ENCODE measurements at places on chromosomes 4 and X.

DNA sequence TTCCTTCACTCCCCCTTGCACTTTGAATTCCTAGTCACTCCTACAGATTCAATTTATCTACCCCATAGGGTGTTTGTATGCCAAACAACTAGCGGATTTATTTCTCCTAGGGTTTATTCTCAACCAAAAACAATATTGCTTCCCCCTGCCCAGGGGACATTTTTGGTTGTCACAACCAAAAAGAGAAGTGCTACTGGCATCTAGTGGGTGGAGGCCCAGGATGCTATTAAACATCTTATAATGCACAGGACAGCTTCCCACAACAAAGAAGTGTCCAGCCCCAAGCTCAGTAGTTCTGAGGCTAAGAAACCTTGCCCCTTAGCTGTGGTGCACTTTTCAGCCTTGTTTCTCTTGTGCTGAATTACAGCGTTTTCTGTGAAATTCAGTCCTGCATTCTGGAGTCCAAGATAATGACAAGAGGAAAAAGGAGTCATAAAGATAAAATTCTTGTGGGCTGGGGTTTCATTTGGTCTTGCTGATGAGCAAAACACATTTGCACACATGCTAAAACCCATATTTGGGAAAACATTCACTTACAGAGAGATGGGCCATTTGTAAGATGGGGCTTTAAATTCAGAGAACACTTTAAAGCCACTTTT, 11.2 kb upstream of the SYTL4 start:
- DNase-seq, result no peak

GRCh38 chr4:166377578-166377977, 504.5 kb downstream of the TLL1 start:
- DNase-seq, result no peak

- no peak for DNase-seq
Measured at GRCh38 chrX:19682712-19683331, 167.5 kb upstream of the MAP3K15 start.

- DNase-seq, result no peak
Measured at GRCh38 chrX:97167333-97167732, 283.6 kb downstream of the RPA4 start.

DNA sequence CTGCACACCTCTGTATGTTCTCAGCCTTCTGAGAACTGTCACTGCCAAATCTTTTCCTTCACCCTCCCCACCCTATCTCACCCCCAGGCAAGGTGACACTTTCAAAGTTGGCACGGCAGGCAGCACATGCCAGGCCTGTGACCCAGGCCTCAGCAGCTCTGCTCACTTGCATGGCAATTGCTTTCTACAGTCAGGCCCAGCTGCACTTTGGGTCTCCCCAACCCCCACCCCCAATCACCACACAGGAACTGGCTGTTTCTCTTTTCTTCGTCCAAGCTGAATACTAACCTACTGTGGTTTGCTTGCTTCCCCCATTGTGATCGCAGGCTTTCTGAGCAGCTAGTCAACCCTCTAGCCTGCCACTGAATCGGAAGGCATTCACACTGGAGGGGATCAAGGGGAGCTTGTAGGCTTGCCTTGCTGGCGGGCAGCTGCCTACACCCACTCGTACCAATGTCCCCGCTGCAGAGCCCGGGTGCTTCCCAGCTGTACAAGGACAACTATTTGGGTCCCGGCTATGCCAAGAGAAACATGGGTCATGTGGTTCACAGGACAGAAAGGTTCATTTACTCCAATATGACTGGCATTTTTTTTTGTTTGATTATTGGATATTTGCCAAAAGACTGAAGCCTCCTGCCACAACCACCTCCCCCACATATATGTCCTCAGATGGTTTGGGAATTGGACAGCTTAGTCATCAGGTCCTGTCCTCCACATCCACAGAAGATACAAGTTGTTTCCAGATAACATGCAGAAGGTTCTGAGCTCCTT, 28.1 kb downstream of the SLC25A43 start:
- peak; percentile 51 for DNase-seq

DNA sequence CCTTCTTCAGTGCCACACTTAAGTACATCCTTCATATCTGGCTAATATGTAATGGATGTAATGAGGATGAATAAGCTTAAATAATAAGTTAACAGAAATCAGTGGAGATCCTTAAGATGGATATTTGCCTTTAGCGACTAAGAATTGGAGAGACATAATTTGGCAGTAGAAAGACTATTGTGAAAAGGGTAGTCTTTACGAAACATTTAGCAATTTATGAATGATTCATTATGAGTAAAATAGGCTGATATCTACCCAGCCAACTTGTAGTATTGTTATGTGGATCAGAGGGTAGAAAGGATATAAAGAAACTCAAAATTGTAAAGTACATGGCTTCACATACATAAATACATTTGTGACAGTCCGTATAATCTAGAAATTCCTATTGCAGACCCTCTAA, 2371.8 kb downstream of the PCDH7 start:
- no peak for DNase-seq

GRCh38 chr4:105389167-105389566, 84.7 kb downstream of the PPA2 start:
- DNase-seq, result no peak

DNA sequence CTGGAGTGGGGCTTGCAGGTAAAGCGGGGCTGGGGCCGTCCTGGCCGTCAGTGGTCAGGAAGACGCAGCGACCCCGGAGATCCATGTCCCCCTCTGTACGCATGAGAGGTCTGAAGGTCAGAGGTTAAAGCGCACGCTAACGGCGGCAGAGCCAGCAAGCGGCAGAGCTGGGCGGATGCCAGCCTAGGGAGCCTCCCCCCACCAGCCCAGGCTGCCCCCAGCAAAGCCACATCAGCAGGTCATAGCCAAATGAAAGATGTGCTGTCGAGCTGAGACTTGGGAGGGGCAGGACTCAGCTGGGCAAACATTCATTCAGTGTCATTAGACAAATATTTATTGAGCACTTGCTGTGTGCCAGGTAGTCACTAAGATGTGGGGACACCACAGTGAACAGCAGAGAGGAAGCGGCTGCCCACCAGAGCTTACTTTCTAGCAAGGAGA, 593 bp upstream of the JAKMIP1 start:
- DNase-seq, result no peak

GRCh38 chr4:155590796-155591585, 75.7 kb upstream of the GUCY1A1 start:
- DNase-seq, result no peak

GRCh38 chr4:122119739-122120138, 32.4 kb upstream of the BLTP1 start:
- DNase-seq, result no peak

- DNase-seq, result no peak
Measured at GRCh38 chrX:144683247-144683646, 564.1 kb upstream of the SPANXN1 start.

GRCh38 chrX:40719218-40719617, 16.1 kb downstream of the MED14 start:
- DNase-seq, result no peak

GRCh38 chr4:74370912-74371311, 6.0 kb downstream of the EREG start:
- DNase-seq, result peak; percentile 47

GRCh38 chrX:20221902-20222301, 44.8 kb downstream of the RPS6KA3 start:
- no peak for DNase-seq

DNA sequence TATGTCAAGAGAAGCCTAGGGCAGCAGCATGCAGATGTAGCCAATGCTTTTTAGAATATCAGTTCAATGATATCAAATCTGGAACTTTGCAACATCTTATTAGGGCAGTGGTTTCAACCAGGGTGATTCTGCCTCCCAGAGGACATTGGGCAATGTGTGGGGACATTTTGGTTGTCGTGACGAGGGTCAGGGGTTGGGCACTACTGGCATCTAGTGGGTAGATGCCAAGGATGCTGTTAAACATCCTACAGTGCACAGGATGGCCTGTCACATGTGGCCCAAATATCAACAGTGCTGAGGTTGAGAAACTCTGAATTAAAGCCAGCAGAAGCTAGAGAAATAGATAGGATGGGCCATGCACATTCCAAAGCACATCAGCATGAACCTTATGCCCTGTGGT, 152.3 kb downstream of the AMELX start:
- DNase-seq, result no peak

DNA sequence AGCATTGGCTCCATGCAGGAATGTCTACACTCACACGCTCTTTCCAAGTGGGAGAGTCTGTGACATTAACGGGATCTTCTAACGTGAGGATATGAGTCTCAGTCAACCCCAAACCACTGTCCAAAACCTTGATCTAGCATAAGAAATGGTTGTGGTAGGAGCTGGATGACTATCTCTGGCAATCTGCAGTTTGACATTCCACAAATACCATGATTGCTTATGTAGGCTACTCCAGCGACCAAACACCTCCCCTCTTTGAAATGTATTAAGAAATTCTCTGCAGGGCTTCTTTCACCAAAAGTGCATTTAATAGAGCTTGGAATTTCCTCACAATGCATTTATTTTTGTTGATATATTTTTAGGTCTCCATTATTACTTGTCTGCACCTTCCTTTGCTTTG, 14.1 kb upstream of the STX18 start:
- DNase-seq, result no peak

- no peak for DNase-seq
Measured at GRCh38 chrX:105664243-105664642, 158.1 kb upstream of the NRK start.

GRCh38 chr4:153791746-153792617, 3.1 kb upstream of the SFRP2 start:
- no peak for DNase-seq

GRCh38 chr4:73172161-73172560, 86.4 kb downstream of the ANKRD17 start:
- no peak for DNase-seq

GRCh38 chr4:21656832-21657231, 291.7 kb downstream of the KCNIP4 start:
- peak; percentile 29 for DNase-seq

DNA sequence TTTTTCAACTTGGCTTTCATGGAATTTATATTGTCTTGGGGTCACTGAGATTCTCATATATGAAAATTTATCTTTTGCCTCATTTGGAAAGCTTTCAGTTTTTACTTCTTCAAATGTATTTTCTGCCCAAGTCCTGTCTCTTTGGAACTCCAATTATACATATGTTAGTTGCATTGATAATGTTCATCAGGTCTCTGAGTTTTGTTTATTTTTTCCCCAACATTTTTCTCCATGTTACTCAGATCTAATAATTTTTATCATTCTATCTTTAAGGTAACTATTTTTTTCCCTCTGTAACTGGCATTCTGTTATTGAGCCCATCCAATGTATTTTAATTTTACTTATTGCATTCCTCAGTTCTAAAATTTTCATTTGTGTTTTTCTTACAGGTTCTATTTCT, 10.7 kb upstream of the TRO start:
- no peak for DNase-seq

- DNase-seq, result no peak
Measured at GRCh38 chr4:99490286-99490685, 20.5 kb upstream of the C4orf17 start.

DNA sequence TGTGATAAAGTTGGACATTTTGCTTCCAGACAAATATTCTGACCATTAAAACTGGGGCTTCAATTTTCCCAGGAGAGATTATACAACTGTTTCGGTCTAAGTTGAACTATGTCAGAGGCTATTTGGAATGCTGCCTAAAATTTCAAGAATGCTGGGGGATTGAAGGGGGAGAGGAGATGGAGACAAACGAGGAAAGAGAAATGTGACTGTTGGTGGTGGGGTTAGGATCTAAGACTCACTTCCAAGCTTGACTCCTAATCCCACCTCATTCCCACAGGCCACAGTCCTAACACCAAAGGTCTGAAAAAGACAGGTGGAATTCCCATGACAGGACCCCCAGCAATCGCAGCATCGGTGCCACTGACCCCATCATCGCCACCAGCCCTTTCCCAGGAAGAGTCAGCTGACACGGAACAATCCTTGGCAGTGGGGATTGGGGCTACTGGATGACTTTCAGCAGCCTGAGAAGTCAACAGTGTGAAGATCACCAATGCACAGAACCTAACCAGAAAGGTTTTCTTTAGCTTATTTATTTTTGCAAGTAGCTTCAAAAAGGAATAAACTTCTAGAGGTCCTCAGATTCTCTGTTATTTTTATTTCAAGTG, 74.0 kb upstream of the PRSS48 start:
- no peak for DNase-seq

- DNase-seq, result no peak
Measured at GRCh38 chr4:119032921-119033685, 102.5 kb upstream of the MYOZ2 start.

DNA sequence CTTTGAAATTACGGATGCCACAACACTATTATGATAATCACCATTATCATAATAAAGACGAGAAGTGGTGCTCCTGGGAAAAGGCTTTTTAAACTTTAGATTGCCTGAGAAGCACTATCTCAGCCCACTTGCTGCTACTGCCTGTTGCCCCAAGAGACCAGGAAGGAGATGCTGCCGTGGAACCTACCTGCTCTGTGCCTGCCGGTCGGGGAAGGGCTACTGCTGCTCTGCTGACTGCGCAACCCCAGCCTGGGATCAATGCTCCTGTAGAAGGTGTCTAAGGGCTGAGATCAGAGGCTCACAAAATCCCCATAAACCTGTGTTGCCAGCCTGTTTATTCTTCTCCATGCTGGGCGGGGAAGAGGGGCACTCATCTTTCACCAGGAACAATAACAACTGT, 145.3 kb upstream of the VCX3B start:
- DNase-seq, result no peak

GRCh38 chr4:54281054-54281766, 52.1 kb downstream of the PDGFRA start:
- DNase-seq, result peak; percentile 39

Data from COLO829 (cell line).